NCI-H1436 treated with DMSO at 0.1 percent for 48 hours (cell line): ENCODE measurements at places on chromosomes 13 and 19.

DNA sequence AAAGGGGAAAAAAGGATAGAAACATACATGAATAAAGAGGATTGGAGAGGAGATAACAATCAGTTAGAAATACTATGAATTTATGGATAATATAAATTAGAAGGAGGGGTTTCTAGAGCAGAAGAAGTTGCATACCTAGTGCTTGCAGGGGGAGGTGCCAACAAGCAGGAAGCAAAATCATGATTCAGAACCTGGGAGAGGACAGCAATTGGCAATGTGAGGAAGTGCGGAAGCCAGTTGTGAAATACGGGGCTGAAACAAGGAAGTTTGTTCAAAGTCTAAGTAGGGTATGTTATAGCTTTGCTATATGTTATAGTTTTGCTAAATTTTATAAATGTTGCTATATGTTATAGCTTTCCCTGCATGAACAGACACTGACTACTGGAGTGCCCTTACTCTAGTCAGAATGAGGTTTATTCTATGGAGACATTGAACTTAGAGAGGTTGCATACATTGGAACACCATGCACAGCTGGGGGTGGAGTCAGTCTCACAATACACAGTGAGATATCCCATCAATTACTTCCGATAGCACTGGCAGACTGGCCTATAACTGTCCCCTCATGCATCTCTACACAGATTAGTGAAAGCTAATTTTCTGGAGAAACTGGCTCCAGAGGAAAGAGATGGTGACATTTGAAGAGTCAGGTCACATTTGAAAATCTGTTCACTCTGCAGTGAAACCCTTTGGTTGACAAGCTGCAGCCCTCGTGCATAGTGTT lies 92.1 kb downstream of the GPC6 start:
- no peak for DNase-seq

- DNase-seq = no peak
Measured at GRCh38 chr13:73683746-73684145, 450.5 kb downstream of the KLF12 start.

- DNase-seq = no peak
Measured at GRCh38 chr19:5104871-5105351, 136.0 kb downstream of the KDM4B start.

DNA sequence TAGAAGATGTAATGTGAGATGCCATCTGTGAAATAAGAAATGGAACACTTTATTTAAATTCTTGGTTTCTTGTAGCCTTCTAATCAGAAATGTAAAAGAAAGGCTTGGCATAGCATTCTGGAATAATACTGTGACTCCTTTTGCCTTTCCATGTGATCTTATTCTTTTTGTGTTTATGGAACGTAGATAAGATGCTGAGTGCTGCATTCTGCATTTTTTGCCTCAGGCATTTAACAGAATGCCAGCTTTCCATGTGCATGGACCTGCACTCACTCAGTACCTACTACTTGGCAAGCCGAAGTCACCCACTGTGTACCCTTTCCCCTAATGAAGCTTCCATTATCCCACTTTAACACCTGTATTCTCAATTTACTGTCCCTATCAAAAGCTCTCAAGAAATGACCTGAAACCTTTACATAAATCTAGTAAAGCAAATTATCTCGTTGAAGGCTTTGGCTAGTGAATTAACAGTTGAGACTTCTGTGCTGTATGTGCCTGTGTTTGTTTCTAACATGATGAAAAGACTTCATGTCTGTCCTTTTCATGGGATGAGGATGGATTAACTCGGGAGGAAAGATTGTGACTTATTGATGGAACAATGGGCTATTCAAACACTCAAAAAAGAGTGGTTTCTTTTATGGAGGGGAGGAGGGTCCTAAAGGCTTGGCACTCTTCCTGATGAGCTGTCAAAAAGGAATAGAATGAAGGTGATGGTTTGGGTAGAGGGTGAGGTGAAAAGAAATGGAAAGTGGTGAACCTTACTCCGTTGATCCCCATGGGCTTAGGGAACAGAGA lies 44.7 kb upstream of the FRY start:
- no peak for DNase-seq

- no peak for DNase-seq
Measured at GRCh38 chr13:42420304-42420703, 148.4 kb downstream of the AKAP11 start.

DNA sequence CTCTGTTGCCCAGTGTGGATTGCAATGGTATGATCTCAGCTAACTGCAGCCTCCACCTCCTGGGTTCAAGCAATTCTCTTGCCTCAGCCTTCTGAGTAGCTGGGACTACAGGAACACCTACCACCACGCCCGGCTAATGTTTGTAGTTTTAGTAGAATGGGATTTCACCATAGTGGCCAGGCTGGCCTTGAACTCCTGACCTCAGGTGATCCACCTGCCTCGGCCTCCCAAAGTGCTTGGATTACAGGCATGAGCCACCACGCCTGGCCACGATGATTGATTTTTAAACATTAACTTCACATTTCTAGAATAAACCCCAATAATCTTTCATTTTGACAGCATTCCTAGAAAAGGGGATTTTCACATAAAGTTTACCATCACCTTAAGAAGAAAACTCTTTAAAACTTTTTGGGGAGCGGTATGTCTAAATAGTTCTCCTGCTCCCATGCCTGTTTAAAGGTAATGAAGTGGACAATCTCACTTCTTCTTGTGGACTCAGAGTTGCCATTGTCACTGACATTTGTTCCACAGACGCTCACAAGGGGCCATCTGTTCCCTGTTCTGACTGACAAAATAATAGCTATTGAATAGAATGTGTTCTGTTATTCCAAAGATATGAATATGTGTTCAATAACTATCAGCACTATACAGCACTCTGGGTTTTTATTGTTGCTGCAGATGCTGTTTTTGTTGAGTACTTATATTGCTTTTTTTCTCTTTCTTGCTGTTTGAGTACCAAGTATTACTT lies 66.1 kb upstream of the C1QTNF9B start:
- no peak for DNase-seq

- no peak for DNase-seq
Measured at GRCh38 chr13:65784088-65784816, 1445.9 kb downstream of the PCDH9 start.

- no peak for DNase-seq
Measured at GRCh38 chr13:40612041-40612440, 54.4 kb downstream of the FOXO1 start.

DNA sequence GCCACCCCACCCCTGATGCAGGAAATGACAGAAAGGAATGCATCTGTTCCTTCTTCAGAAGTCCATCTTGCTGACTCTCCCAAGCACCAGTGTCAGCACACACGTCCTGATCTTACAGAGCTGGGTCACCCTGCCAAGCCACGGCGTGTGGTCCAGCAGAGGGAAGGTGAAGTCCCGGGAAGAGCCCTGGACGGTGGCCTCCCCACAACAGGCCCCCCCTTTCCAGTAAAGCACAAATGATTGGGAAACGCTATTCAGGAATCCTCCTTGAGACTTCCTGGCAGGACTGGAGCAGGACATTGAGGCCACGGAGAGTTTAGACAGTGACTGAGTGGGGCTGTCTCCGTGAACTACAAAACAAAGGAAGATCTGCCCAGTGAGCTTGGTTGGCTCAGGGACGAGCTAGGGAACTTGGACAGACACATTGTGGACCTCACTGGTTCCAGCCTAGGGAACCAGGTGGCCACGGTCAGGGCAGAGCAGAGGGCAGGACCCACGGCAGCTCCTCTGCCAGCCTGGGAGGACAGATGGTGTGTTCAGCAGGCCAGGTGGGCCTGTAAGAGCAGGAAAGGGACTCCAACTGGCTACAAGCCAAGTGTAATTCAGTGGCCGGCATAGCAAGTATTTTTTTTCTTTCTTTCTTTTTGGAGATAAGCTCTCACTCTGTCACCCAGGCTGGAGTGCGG lies 41.7 kb downstream of the ELL start:
- DNase-seq = no peak

GRCh38 chr19:29675120-29675649 lies 9.9 kb downstream of the PLEKHF1 start:
- no peak for DNase-seq

GRCh38 chr13:66627512-66627911 lies 602.6 kb downstream of the PCDH9 start:
- no peak for DNase-seq

DNA sequence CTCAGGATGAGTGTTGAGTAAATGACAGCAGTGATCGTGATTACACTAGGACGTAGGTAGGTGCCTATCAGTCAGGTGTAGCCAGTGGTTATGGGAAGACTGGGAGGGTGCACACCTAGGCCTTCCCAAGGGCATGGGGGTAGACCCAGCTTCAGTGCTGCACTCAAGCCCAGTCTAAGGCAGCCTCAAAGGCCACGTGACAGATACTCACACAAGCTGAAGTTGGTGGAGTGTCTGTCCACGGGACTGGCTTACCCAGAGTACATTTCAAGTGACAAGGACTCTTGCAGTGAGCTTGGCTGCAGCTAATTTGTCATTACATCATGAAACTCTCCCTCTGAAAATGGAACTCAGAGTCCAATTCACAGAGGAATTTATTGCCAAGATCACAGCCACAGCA lies 118.3 kb downstream of the SHISA2 start:
- DNase-seq = no peak

GRCh38 chr13:40315416-40316064 lies 350.9 kb downstream of the FOXO1 start:
- no peak for DNase-seq

DNA sequence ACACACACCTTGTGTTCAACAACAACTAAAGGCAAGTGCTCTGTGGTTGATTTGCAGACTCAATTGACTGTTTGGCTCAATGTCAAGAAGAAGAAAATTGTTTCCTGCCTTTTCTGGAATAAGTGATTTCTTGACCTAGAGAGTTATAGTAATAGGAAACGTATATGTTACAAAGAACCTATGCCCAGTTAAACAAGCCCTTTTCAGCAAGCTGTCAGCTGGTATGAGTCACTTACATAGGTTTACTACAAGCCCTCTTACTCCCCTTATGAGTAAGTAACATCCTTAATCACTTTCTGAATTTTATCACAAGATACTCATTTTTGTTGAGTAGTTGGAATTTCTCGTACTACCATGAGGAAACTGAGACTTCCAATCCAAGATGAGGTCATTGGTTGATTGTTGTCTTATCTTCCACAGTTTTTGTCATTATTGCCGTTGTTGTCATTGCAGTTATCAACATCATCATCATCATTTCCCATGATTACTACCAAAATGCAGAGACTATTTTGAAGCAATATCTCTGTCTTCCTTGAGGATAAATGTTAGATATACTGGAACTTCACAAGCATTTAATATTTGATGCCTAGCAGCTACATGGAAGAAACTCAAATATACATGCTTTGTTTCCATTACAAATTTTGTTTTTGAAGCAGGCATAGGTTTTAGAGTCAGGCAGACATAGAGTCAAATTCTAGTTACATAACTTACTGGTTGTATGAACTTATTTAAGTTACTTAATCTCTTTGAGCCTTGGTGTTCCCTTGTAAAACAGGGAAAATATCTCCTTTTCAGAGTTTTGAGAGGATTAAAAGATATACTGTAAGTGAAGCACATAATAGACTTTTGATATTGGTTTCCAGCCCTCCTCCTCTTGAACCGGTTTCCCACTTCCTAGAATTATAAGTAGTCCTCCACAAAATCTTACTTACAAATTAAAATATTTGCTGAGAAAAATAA lies 106.0 kb downstream of the RAP2A start:
- DNase-seq = no peak

DNA sequence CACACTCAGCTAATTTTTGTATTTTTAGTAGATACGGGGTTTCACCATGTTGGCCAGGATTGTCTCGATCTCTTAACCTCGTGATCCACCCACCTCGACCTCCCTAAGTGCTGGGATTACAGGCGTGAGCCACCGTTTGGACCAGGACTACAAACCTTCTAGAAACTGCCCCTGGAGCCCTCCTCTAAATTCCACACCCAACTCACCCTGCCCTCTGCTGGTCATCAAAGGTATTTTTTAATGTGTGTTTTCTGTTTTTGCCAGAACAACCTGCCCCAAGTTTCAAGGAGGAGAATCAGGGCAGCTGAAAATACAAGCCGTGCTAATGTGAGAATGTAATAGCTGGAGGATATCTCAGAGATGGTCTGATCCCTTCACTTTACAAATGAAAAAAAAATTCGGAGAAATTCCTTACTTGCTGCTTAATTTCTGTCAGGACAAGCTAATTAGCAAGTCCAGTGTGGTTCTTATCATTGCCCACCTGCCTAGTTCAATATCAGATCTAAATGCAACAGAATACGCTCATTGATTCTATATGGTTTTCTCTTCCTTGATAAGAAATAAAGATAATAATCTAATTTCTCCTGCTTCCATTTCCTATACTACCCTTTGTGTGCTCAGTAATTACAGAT lies 4.1 kb downstream of the ATP8A2 start:
- no peak for DNase-seq

- DNase-seq = no peak
Measured at GRCh38 chr13:40460116-40460515, 206.3 kb downstream of the FOXO1 start.

GRCh38 chr13:29193083-29193482 lies 372.9 kb downstream of the MTUS2 start:
- DNase-seq = no peak

DNA sequence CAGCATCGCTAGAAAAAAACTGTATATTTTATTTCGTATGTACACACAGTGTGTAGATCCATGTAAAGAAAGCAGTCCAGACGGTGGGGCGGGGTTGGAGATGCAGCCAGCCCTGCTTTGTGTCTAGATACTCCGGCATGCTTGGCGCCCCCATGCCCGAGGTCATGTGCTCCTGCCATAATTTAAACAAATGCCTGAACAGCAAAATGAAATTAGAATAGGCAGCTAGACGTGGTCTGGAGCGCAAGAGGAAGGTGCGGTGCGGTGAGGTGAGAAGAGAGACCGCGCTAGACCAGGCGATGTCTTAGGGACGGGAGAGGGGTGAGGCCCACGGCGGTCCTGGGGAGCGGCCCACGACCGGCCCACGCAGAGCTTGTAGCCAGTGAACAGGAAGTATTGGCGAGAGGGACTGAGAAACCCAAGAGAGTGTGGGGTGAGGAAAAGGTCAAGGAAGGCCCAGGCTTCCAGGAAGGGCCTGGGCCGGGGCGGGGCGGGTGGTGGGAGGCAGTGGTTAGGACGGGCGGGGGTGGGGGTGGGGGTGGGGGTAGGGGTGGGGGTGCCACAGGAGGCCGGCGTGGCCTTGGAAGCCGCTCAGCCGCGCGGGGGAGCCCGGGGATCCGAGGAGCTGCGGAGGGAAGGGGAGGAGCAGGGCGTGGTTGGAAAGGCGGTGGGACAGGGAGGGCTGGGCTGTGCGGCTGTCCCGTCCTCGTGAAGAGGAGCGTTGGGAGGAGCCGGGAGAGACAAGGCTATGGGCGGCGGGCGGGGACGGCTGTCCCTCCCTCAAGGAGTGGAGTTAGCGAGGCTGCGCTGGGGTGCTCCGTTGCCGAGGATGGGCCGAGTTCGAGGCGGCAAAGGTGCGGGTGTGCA lies 254.7 kb upstream of the SGCG start:
- no peak for DNase-seq

GRCh38 chr19:48329167-48329891 lies 4.0 kb downstream of the EMP3 start:
- DNase-seq = no peak
